ENCODE measurements at places on chromosomes 7 and 10.
A peak's percentile ranks its signal among the peaks of the same experiment; 100 is the strongest.

GRCh38 chr7:14688208-14688607 lies 214.3 kb downstream of the DGKB start:
- DNase-seq: no peak

GRCh38 chr7:14698239-14698638 lies 204.3 kb downstream of the DGKB start:
- DNase-seq: peak; percentile 18

- DNase-seq: peak; percentile 24
Measured at GRCh38 chr10:104337521-104337984, 712 bp downstream of the ITPRIP start.

DNA sequence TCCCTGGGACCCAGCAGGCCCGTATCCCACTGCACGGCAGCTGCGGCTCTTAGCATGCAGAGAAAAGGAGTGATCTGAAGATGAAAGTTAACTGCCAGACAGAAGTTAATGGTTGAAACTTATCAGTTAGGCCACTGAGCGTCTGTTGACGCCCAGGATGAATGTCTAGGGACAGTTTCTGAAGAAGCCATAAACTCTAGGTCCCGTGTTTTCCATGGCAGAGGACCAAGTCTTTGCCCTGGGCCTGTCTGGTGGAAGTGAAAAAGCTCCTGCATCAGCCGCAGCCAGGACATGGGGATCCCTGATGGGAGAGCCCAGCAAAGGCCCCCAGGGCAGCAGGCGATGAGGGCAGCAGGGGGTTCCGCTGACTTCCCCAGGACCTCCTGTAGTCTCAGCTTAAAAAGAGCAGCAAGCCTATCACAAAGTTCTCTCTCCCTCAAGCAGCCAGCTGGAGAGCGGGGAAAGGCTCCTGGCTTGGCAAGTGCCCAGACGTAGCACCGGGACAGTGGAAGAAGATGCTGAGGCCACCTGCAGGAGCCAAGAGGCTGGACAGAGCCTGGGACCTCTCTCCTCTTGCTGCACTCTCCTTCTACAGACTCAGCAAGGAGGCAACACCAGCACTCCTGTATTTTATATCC lies 79.6 kb downstream of the TNS3 start:
- DNase-seq: peak; percentile 40

- DNase-seq: no peak
Measured at GRCh38 chr10:65753532-65753931, 1172.3 kb upstream of the LRRTM3 start.

DNA sequence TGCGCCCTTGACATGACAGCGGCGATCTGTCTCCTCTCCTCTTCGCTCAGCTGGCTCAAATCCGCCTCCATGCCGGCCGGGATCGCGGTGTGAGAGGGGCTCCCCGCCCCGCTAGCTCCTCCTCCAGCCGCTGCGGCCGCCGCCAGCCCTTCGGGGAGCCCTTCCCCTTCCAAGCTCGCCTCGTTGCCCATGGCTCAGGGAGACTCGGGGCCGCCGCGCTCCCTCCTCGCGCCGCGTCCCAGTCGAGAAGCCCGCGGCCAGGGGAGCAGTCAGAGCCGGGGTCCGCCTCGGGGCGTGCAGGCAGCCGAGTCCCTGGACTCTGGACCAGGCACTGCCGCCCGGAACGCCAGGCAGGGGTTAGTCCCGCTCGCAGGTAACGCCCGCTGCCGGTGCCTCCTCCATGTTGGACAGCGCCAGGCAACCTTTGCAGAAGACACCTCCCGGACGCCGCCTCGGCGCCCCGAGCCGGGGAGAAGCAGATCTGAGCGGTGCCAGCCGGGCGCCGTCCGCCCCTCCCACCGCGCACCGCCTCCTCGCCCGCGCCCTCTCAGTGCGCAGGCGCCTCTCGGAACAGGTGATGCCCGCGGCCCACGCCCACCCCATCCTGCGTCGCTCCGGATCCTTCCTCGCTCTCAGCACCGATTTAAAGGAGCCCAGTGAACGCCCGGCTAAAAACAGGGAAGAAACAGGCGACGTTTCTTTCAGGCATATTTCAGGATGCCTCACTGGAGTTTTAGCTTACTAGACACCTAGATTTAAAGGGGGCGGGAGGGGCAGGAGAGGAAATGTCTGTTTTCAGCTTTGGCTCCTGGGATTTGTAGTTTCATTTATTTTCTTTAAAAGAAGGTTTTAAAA lies at the start of gene PCLO:
Gene PCLO, minus strand, starts transcription at position 483 of the 855 bp plus-strand sequence. Its CDS starts 292 bp downstream, at position 191.
- DNase-seq: peak; percentile 29

DNA sequence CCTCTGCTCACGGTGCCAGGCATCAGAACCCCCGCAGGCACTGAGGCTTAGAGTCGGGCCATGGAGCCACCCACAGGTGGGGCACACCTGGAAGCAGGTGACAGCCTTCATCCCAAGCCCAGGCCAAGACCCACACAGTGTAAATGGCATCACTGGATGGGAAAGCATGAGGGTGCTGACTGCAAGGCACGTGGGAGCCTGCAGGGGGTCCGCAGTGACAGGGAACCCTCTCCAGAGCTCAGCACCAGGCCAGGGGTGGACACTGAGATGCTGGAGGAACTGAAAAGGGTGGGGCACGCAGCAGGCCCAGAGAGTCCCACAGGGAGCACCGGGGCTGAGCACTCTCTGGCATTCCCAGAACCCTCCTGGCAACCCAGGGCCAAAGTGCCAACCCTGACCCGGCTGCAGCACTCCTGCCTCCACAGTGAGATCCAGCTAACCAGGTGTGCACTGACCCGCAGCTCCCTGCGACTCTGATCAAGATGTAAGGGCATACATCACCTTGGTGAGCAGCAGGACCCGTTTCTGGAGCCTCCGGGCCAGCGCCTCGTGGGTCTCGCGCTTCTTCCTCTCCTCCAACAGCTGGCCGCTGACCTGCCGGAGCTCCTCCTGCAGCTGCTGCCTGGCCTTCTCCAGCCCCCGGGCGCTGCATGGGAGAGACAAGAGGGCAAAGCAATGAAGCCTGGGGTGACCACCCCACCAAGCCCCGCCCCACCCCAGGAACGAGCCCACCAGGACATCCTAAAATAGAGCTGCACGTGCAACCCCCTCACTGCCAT lies 163.9 kb downstream of the MAD1L1 start:
- no peak for DNase-seq

DNA sequence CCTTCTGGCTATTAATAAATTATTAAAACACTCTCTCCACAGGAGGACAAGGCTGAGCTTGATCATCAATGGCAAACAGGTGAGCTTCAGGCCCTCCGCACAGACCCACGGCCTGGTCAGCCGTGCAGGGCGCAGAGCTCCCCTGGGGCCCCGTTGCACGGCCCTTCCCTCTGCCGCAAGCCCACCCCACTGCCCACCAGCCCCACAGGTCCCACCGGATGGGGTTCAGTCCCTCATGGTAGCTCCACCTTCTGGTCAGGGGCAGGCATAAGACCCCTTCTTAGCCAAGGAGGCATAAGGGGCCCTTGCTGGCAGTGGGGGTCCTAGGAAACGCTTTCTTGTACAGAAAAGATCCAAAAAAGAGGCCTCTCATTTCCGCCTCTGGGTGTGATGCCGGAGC lies 84.6 kb downstream of the MAD1L1 start:
- no peak for DNase-seq

GRCh38 chr7:117621075-117621618 lies 141.3 kb downstream of the CFTR start:
- DNase-seq: no peak

GRCh38 chr7:156935250-156935649 lies 14.3 kb upstream of the NOM1 start:
- DNase-seq: no peak

DNA sequence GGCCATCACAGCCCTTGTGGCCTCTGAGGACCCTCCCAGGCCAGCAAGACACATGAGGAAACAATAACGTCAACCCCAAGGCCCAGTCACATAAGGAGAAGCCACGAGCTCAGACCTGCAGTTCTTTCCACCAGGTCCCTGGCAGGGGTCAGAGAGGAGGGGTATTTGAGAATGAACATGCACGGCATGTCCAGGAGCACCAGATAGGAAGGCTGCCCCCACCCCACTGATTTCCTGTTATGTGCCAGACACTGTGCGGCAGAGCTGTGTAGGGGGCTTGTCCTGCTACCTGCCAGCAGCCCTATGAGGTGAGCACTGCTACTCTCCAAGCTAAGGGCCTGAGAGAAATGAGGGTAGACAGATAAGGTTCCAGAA lies 40.7 kb upstream of the ZMIZ1 start:
- no peak for DNase-seq

DNA sequence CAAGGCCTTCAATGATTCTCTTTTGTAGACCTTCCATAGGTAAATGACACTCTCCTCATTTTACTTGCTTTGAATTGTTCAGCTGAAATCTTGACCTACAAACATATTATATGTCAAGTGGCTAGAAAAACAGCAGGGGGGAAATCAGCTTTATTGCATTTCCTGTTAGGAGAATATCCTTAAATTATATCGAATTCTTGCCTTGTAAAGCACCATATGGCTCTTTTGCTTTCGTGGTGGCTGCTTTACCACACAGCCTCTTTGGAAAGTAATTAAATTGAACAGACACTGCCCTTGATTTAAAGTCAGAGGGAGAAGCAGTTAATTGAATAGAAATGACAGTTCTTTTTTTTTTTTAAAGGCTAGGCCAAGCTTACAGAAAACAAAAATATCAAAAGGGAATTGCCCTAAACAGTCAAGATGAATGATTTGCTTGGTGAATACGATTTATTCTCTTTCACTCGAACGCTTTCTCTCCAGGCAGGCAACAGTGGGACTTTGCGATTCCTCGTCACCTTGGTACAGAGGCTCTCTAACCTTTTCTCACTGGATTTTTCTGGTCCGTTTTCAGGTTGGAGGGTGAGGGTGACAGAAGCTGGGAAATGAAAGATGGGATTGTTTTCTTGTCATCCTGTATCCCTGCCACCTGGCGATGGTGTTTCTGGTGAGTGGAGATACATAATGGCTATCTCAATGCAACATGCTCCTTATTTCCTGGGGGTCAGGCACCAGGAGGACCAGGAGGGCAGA lies 126.0 kb downstream of the GATA3 start:
- no peak for DNase-seq

- no peak for DNase-seq
Measured at GRCh38 chr10:85618841-85619240, 747.8 kb downstream of the GRID1 start.

GRCh38 chr10:78778444-78779338 lies 290.1 kb upstream of the ZMIZ1 start:
- DNase-seq: no peak

DNA sequence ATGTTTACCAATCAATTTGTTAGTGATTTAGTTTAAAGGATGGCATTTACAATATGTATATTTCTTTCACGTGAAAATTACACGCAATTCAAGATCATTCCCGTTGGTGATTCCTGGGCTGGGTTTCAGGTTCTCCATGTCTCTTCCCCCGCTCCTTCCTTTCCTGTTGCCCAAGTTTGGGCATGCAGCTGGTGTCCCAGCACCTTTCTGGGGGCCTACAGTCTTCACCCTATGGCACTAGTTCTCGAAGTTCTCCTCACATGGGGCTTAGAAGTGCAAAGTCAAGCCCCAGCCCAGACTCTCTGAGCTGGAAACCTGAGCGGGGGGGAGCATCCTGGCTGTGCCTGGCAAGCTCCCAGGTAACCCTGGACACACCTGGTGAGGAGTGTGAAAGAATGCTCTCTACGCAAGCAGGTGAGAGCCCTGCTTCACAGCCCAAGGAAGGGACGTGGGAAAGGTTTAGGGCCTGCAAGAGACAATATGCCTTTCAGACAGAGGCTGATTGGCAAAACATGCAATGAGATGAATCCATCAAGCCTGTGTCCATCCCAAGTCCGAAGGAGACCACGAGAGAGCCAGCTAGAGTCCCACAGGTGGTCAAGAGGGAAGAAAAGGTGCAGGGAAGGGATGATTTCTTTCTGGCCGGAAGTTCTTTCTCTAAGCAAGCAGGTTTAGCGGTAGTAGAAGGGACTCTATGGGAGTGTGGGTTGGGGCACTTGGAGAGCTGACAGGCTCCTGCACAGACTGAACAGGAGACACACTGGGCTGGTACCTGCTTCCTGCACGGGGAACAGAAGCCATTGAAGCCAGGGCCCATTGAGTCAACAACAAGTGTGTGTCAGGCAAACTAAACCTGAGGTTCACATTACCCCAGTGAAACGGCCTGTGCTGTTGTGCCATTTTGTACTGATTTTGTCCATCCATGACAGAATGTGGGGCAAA lies 131.1 kb downstream of the ADARB2 start:
- no peak for DNase-seq

DNA sequence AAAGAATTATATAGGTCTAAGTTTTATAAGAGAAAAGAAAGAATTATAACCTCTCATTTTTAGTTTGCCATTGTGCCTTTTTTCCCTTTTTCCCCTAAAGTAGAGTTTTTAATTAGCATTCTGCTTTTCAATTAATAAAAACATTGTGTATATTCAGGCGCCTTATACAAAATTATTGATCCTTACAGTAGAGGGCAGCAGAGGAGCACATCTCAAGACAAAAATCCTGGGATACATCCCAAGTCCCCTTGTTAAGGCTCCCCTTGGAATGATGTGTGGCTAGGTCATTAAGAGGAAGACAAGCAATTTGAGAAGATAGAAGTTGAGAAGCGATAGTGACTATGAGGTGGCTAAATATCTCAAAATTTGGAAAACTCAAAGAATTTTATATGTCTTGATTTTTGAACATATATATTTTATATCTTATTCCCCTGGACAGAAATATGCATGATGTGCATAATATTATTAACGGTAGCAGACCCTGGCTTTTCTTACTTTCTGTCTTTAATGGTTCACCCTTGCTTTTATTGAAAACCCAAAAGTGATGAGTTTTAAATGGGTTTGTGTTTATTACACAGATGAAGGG lies 19.1 kb upstream of the TPK1 start:
- DNase-seq: peak; percentile 27

DNA sequence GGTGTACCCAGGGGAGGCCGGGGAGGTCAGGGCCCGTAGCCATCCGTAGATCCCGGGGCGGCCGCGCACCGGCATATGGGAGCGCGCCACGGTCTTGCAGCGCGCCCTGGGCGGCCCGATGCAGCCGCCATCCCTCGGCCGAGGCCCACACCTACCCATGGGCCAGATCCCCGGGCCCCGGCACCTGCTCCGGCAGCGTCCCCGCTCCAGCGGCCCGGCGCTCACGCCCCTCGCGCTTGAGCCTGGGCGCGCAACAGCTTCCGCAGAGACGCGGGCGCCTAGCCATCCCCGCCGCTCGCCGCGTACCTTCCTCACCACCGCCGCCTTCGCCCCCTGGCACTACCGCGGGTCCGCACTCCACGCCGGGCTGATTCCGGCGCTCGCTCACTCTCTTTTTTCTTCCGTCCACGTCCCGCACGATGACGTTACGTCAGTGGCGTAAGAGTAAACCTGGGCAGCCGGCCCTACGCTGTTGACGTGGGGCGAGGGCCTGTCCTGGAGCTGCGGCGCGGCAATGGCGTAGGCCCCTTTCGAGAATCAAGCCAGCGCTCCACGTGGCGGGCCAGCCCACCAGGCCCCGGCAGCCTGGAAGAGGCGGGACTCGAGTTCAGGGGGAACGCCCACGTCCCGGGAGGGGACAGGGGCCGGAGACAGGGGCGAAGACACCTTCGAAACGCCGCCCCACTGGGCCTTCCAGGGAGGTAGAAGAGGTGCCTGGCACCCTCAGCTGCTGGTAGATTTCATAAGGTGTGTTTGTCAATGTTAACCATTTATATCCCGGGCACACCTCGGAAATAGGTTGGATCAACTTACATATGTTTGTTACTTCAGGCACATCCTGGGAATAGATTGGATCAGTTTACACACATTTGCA lies at the start of gene ALDH18A1:
Gene ALDH18A1, minus strand, starts transcription at position 421 of the 874 bp plus-strand sequence. CDS start 3,334 bp downstream, outside the sequence.
- peak; percentile 91 for DNase-seq

GRCh38 chr10:70295321-70295720 lies 11.5 kb upstream of the NPFFR1 start:
- no peak for DNase-seq
